ENCODE measurements at places on chromosomes 13 and 19.

DNA sequence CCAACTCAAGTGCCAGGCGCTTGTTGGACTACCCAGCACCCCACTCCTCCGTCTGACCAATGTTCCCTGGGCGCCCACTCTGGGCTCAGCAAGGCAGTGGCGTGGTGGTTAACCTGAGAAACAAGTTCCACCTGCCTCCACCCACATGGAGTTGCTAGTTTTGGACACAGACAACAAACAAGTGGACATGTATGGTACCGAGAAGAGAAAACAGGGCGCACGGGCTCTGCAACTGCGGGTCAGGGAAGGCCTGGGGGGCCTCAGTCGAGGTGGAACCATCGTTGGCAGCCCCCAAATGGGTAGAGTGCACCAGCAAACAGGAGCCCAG is 2.5 kb downstream of the MIER2 start:
- no peak for DNase-seq

DNA sequence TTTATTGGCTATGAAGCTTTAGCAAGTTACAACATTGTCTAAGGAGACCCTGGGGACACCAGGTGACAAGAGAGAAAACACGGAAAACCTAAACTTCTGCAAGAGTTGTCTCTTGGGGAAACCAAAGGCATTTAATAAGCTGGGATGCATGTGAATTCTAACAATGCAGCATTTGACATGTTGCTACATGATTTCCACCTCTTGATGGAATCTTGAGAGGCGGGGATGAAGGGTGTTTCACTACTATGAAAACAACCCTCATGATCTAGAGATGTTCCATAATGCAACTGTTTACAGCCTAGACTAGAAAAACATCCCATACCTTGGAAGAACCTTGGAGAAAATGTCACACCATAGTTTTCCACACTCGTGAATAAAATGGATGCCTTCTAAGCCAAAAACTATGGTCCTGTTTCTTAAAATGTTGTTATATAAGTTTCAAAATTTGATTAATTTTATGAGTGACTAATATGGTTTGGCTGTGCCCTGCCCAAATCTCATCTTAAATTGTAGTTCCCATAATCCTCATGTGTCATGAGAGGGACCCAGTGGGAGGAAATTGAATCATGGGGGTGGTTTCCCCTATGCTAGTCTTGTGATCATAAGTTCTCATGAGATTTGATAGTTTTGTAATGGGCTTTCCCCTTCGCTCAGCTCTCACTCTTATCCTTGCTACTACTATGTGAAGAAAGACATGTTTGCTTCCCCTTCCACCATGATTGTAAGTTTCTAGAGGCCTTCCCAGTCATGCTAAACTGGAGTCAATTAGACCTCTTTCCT is 164.6 kb downstream of the TNFSF13B start:
- no peak for DNase-seq

GRCh38 chr19:54415208-54415900 is at the start of gene TTYH1:
Gene TTYH1, plus strand, starts transcription at chr19:54415464. Its CDS starts 89 bp downstream, at chr19:54415553.
- no peak for DNase-seq

GRCh38 chr19:50333235-50333736 is 4.1 kb upstream of the KCNC3 start:
- peak; percentile 85 for DNase-seq

DNA sequence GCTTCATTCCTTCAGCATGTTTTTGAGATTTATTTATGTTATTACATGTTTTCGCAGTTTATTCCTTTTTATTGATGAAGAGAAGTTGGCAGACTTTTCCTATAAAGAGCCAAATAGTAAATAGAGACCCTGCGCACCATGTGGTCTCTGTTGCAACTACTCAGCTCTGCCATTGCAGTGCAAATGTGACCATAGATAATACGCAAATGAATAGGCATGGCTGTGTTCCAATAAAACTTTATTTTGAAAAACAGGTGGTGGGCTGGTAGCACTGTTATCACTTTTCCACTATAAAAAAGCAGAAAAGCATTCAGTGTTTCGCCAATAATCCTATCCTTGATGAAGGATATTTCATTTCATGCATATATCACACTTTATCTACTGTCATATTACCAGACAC is 95.0 kb downstream of the DNAJC3 start:
- DNase-seq = no peak
